ENCODE measurements at places on chromosomes 7 and 10. TPM values are rescaled to one million over a fixed set of nuclear protein-coding genes. Genes with fewer than 3 reads are reported as not detected.
A peak's percentile ranks its signal among the peaks of the same experiment; 100 is the strongest.

DNA sequence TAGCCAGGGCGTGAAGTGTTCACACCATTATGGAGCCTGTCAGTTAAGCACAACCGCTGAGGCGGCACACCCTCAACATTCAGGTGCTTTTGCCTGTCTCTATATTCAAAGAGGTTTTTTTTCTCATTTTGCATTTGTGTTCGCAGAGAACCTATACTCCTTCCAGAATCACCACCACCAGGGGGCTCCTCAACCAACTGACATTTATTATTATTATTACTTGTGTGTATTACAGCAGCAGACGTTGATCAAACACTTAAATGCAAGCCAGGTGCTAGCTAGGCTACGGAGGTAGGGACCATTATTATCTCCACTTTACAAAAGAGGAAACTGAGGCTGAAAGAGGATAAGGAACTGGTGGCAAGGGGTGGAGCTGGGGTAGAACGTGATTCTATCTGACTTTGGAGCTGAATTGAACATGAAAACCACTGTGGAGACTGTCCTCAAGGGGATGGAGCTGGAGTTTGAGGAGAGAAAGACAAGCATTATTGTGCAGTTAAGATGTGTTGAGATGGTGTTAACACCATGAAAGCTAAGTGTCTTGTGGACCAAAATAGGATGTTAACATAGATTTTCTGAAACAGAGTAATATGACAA, 133.8 kb upstream of the PLXNA4 start:
- DNase-seq = no peak

DNA sequence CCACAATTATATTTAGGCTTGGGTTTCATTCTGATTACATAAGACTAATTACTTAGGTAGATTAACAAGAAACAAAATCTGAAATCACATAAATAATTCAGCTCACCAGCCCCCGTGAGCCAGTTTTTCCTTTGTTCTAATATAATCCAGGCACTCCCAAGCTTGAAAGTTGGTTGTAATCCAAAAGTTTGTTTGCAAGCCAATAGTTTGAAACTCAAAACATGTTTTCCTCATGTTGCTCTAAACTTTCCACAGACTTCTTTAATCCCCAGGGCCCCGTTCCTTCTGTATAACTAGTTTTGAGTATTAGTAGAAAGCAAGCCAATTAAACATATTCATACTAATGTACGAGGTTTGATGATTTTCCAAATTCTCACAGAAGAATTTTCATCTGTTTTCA, 56.1 kb downstream of the SP8 start:
- DNase-seq = no peak

GRCh38 chr10:3756360-3756740, 28.7 kb downstream of the KLF6 start:
- DNase-seq = peak; percentile 17

DNA sequence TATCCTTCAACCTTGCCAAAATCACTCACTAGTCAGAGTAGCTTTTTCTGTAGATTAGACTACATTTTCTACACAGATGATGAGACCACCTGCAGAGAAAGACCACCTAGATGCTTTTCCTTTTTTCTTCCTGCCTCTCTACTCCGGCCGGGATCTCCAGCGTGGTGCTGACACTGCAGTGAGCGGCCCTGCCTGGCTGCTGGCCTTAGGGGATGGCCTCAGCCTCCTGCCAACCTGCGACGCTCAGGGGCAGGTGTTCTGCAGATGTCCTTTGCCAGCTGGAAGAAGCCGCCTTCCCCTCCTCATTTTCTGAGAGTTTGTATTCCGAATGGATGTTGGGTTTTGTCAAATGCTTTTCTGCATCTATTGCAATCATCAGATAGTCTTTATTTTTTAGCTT, 43.5 kb upstream of the NKX6-2 start:
- DNase-seq = peak; percentile 67

SUN3 gene
- total RNA-seq = not detected

Data from osteocyte (in vitro differentiated cells).